ENCODE measurements at places on chromosomes 7 and 10.

DNA sequence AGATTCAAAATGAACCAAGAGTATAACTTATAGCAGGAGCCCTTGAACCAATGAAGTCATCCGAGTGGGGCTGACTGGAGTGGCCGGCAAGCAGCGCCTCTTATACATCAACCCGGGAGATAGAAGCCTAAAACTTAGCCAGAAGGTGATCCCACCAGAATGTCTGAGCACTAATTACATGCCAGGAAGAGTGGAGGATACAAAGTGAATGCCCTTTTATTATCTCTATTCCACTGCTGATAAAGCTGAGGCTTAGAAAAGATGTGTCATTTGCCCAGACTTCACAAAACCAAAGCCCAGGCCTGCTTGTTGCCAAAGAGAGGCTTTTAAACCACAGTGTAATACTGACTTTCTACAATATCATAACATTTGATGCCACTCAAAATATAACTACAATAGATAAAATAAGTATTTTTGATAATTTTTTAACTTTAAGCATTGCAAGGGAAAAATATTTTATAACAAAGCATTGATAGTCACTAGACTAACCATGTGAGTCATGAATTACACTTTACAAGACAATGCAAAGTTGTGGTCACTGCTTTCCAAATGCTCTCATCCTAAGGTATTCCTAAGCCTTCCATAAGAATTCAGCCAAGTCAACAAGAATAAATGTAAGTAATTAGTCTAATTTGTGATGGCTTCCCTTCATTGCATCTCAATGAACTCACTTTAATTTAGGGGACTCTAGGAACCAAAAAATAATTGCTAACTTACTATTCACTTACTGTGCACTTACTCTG lies 58.6 kb upstream of the ARID5B start:
- DNase-seq = no peak

DNA sequence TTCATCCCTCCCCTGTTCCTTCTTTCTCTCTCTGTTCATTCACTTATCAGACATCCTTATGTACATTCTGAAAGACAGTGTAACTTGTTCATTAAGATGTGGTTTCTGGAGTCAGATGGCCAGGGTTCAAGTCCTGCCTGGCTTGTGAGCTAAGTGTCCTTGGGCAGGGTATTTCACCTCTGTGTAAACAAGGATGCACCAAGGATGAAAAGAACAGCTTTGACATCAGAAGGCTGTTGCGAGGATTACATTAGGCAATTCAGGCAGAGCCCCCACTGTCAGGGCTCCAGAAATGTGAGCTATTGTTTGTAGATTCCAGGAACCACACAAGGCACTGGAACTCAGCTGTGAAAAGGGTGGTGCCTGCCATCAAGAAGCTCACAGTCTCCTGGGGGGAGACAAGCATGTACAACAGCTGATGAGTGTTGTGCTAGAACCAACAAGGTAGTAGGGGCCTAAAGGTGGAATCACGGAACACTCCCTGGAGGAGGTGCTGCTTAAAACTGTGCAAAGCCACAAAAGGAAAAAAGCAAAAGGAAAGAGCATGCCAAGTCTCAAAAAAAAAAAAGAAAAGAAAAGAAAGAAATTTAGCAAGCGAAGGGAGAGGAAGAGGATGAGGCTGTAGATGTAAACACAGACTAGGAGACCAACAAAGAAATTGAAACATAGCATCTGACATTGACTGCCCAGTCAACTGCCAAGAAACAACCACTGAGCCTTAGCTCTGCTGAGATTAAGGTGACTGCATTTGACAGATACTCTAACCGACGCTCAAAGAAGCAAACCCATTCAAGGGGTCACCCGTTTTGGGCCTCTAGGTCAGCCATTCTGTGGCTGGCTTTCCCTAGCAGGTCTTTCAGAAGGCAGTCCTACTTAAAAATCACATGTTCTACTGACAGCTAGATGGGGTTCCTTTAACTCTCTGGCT lies 12.5 kb downstream of the PDLIM1 start:
- DNase-seq = no peak

- DNase-seq = no peak
Observed at GRCh38 chr10:10833955-10834354, 183.7 kb upstream of the CELF2 start.

- DNase-seq = no peak
Observed at GRCh38 chr7:23043441-23043840, 29.5 kb upstream of the HYCC1 start.

DNA sequence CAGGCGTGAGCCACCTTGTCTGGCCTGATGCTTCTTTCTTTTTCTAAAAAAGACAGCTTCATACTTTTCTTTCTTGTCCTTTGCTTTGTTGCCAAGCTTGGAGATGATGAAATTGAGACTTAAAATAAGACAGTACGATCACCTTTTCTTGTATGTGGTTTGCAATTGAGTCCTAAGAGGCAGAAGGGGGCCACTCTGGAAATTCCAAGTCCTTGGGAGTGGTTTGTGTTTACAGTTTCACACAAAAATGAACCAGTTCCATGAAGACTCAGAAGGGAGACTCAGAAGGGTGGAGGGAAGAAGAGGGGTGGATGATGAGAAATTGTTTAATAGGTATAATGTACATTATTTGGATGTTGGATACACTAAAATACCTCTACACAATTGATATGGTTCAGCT lies 70.7 kb upstream of the TNS3 start:
- no peak for DNase-seq

DNA sequence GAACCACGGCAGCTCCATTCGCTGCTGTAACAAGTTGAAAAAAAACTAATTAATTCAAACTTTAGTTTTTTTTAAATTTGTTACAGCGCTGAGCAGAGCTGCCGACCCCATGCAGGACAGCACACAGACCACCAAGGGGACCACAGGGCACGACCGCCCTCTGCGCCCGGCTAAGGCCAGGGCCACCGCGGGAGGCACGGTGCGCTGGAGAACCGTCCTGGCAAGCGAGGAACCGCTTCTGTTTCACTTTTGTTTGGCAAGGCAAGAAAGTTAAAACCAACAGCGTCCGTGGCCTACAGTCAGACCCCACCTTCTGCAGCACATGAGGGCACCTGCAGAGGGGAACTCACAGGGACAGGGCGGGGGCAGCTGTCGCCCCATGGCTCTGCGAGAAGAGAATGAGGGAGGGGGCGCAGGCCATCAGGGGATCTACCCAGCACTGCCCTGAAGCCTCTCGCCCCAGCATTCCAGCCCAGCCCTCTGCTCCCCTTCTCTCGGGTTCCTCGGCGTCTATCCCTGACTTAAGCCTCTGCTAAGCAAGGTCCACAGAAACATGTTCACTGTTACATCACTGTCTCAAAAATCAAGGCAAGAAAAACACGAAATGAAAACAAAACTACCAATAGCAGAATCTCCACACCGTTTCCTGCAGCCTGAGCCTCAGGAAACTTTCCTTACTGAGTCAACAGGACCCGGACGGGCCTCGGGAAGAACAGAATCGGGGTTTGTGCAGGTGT lies 204.4 kb downstream of the DIP2C start:
- no peak for DNase-seq

- no peak for DNase-seq
Observed at GRCh38 chr7:46209611-46210388, 288.7 kb upstream of the IGFBP3 start.

DNA sequence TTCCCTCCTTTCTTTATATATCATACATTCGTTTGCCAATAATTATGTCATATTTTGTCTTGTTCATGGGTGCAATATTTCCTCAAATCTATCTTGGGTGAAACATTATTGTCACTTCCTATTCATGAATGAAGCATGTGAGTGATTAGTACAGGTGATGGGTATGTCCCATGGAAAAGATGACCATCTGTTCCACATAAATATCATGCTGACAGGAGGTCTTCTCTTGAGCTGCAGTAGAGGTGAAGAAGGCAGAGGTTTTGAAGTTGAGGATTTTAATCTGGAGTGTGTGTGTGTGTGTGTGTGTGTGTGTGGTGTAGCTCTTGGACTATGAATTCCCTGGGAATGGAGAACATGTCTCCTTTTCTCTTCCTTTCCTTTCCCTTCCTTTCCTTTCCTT lies 350.5 kb upstream of the CHRM2 start:
- DNase-seq = no peak

DNA sequence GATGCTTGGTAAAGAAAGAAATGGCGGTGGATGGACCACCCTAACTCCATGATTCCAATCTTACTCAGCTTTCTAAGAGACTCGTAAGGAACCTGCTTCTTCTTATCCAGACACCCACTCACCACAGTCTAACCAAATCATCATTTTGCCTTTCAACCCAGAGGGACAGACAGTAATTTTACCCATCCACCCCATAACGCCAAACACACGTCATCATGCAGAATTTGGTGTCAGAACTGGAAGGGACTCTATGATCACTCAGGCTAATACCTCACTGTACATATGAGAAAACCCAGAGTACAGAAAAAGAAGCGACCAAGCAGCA lies 388 bp downstream of the ECD start:
- no peak for DNase-seq

DNA sequence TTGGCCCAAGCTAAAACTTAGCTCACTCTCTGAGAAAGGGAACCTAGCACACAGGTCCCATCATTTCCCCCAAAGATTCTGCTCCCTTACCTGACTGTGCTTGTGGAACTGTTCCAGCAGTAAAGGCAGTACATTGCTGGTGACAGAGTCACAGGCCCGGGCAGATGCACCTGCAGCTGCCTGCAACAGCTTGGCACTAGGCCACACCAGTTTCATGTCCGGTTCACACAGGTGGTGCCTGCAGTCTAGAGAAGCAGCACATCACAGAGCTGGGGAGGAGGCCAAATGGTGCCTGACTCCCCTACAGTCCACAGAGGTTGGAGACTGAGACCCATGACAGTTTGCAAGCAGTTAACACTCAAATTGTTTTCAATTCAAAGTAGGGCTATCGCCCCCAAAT lies 22.2 kb downstream of the ZDHHC16 start:
- DNase-seq = no peak

DNA sequence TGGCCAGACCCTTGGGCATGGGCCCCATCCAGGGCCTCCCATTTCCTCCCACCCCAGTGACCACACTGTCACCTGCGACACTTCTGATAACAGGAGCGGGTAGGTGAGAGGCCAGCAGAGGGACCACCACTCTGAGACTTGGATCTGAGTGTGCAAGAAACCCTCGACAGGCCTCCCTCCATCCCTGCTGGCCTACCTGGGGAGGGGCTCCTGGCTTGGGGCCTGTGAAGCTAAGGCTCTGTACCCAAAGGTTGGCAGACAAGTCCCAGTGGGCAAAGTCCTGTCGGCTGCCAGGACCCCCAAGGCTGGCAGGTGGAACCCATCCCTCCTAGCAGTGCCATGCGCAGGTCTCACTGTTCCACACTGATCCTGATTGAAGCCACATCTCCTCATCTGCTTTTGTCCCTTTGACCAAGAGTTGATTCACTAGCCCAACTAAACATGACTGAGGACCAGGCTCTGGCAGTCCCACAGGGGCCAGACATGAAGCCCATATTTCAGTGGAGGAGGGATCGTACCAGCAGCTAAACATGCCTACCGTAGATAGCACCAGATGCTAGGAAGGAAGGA lies 1.2 kb upstream of the PGAM2 start:
- no peak for DNase-seq

- no peak for DNase-seq
Observed at GRCh38 chr10:107341281-107341680, 176.8 kb upstream of the SORCS1 start.

DNA sequence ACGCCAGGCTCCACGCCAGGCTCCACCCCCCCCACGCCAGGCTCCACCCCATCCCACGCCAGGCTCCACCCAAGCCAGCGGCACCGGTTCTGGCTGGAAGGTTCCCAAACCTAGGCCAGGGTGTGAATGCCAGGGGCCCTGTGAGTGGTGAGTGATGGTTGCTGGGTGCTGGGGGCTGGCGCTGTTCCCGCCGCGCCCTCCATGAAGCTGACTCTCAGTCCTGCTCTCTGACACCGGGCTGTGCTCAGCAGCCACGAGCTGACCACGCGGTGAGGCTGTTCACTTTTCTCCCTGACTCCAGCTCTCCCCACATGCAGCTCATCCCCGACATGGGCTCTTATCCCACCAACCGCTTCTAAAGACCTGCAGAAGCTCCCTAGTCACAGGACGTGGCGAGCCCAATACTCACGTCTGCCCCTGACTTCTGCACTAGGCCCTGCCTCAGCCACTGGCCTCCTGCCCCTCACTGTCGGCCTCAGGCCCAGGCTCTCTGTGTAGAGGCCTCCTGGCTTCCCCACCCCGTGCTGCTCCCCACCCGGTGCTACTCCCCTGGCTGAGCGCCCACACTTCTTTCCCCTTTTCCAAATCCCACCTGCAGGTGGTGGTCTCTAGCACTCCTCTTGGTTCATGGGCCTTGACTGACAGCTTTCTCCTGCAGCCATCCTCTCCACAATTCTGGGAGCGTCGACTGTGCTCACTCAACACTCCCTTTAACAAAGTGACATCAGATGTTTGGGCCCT lies 603.0 kb downstream of the PTPRN2 start:
- no peak for DNase-seq

GRCh38 chr10:122878799-122879338 lies 512 bp downstream of the FAM24B start:
- no peak for DNase-seq
